ENCODE measurements at places on chromosomes 1 and 21.

DNA sequence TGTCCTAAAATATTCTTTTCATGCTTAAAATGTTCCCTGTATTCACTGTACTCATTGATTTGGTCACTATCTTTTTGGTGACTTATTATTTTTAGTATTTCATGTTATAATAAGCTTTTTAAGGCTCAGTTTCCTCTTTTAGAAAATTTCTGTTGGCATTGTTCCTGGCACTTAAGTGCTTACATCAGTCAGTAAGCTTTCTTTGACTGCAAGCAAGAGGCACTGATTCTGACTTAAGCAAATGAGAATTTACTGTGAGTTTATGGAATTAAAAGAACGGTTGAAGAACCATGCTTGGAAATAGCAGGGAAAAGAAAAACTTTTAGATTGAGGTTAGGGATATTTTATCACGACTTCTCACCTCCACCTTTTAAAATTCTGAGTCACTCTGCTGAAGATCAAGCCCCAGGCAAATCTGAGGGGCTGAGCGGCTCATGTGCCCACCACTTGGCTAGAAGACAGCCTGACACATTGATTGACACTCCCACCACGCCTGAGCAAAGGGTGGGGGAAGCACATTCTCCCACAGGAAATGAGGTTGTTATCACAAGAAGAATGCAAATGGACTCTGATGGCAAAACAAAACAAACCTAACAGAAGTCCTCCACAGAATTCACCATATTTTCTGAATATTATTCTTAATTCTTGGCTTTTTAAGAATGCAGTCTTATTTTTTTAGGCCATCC is 102.8 kb downstream of the KCTD3 start:
- no peak for DNase-seq

GRCh38 chr1:102842606-102843005 is 265.7 kb downstream of the COL11A1 start:
- no peak for DNase-seq

GRCh38 chr1:184790642-184791549 is 36.2 kb upstream of the EDEM3 start:
- no peak for DNase-seq

DNA sequence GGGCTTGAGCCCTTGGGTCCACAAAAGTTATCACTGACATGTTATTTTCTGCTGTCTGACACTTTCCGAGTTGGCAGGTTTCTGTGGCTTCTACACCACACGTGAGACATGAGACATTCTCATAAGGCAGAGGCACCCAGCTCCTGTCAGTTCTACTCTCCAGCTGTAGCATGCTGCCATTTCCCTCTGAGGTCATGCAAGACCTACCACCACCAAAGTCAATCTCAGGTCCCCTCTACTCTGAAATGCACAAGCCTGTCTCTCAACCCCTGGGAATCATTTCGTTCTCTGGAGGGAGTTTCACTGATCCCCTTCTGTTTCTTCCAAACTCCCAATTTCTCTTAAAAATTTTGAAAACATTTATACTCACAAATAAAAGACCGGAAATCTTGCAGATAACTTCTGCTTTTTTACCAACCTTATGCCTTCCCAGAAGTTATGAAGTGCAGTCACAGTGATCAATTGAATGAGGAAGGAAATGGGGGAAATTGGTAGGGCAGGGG is 39.5 kb upstream of the CR2 start:
- DNase-seq = peak; percentile 56

DNA sequence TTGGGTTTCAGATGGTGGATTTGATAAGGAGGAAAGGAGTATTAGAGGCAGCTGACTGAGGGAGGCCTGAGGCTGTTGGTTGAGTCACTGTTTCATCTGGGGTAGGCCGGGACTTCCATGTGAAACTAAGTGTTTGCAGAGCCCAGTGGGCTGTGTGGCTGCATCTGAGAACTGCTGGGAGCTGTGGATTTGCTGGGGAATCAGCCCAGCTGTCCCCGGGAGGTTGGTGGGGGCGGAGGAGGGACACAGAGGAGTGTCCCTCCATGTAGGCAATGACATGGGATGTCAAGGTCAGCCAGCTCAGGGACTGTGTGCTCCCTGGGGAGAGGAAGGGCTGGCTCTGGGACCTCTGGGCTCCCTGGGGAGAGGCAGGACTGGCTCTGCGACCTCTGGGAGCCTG is 36.4 kb downstream of the SLC2A7 start:
- DNase-seq = no peak

DNA sequence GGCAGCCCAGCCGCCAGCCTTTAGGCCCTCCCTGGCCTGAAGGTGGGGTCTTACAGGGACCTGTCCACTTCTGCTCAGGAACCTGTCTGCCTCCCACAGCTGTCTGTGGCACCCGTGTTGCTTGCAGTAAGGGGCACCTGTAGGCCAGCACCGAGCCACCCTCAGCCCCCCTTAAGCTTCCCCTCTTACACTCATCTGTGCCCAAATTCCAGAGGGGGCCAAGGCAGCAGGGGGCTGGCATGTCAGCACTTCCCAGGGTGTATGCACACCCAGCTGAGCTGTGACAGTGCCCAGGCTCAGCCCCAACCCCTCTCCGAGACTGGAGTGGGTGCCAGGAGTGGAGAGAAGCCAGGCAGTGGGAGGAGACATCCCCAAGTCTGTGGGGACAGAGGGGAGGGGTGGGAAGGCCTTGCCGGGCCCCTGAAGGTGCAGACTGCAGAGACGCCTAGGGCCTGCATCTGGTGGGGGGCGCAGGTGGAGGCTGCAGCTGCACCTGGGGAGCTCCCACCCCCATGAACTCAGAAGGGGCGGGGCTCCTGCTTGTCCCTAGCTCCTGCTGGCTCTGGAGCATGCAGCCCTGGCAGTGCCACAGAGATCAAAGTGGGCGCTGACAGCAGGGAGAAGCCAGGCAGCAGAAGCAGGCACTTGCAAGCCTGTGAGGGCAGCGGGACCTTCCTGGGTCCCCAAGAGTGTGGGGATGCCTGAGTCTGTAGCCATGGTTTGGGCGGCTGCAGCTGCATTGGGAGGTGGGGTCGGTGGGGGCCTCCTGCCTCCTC is 5.4 kb upstream of the SLC2A7 start:
- no peak for DNase-seq

- no peak for DNase-seq
Measured at GRCh38 chr1:109730666-109731065, 10.2 kb downstream of the GSTM3 start.

DNA sequence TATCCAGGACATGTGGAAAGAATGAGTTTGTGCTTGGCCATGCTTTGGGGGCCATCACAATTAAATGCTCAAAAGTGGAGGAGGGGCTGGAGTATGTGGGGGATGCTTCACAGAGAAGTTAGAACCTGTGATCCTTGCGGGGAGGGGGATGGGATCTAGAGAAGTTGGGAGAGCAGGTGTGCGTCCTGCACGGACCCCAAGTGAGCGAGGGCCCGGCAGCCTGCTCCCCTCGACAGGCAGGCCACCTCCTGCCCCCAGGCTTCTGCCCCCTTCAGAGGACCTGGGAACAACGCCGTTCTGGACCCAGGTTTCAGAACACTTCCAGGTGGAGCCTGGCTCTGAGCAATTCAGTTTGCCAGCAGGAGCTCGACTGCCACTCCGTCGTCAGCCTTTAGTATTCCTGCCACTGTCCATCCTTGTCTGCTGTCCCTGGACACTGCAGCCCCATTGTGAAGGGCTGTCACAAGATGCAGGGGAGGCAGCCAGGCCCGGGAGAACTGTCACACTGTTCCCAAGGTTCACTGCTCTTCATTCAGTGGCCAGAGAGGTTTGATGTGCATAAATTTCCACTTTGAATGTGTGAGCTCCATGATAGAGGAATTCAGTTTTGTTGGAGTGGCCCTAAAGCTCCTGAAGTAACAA is 112.2 kb downstream of the DHRS3 start:
- no peak for DNase-seq

DNA sequence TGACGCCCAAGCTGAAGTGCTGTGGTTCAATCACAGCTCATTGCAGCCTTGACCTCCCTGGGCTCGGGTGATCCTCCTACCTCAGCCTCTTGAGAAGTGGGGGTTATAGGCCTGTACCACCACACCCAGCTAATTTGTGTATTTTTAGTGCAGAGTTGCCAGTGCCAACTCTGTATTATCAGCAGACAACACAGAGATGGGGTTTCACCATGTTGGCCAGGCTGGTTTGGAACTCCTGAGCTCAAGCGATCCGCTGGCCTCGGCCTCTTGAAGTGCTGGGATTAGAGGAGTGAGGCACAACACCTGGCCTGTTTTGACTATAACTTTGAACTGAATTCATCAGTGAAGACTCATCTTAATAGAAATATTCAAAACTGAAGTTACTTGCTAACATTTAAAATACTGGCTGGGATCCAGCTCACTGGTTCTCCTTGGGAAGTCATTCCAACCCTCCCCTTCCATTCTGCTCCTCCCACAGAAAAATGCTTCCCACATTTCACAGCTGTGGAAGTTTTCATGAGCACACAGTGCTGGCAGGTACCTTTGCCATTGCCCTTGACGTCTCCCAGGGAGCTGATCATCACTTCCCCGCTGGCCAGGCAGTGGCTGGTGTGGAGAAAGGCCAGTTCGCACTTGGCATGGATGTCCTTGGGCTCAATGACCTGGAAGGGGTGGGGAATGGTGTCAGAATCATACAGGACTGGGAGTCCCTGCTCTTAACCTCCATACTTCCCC is 4.7 kb downstream of the SELENBP1 start:
- no peak for DNase-seq

GRCh38 chr1:55478742-55479141 is 263.6 kb upstream of the USP24 start:
- DNase-seq = no peak

DNA sequence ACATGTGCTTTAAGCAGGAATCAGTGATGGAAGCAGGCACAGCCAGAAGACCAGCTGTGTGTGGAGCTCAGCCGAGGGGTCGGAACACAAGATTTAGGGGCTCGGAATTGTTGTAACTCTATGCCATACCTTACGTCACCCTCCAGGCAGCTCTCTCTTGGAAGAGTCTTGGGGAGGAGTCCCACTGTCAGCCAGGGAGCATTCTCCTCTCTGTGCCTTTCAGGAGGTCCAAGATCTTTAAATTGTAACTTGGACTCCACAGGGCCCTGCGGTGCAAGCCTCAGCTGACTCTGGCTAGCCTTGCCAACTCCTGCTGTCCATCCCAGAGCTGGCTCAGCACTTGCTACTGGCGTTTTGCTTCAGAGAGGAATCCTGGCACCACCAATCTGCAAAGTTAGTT is 26.4 kb upstream of the ROR1 start:
- no peak for DNase-seq

- no peak for DNase-seq
Measured at GRCh38 chr1:96651517-96651916, 70.1 kb upstream of the PTBP2 start.

DNA sequence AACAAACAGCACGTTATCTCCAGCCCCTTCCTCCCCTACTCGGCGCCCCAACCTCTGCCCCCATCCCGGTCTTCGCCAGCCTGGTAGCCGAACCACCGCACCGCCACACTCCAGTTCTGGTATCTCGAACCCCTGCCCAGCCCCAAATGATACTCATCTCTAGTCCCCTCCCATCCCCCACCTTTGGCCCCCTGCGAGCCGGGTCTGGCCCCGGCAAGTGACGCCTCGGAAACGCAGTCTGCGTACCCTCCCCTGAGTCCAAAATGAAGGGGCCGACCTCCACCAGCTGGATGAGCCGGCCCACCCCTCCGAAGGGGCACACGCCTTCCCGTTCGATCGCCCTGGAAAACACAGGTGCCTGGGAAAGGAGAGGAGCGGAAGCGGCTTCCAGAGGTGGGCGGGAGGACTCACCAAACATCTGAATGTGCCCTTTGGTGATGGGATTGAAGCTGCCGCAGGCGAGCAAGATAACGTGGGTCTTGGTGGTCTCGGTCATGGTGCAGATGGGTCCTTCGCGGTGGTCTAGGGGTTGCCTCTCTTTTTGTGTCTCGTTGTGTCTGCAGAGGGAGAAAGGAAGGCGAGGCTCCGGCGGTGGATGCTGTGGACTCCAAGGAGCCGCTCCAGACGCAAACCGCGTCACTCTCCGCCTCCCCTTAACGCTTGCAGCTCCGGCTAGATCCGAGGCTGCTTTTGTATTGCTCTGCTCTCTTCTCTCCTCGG is at the start of gene NMNAT2:
Gene NMNAT2 (minus strand): TSS at position 609 of the 720 bp plus-strand sequence. CDS start 113 bp downstream, at position 496.
- DNase-seq = no peak

GRCh38 chr21:39971956-39972355 is 104.7 kb downstream of the PCP4 start:
- DNase-seq = no peak

- DNase-seq = no peak
Measured at GRCh38 chr1:185349556-185349955, 32.5 kb upstream of the IVNS1ABP start.

DNA sequence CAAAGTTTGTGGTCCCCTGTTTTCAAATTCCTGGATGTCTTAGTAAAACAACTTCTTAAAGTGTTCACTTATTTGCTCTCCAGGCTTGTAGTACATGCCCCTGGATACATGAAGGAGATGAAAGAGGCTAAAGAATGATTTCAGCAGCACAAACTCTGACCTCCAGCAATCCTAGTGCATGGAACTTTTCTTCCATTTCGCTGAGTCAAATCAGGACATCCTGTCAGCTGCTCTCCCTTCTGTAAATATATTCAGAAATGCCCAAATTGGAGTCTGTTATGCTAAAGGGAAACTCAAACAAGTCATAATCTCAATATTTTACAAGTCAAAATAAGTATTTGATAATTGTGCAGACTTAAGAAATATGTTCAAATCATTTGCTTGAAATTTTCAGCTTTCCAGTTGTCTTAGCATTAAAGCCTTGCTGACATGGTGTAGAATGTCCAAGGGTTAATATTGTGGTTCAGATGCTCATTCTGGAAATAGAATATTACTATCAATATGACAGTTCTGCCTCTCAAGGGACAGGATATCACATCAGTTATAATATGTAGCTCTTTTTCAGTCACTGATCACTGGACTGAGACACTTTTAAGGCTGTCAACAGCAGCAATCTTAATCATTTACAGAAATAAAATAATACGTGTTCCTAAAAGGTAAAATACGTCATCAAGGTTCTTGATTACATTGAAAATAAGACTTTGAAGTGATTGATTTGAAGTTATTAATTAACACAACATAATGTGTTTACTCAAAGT is 1157.3 kb downstream of the PLA2G4A start:
- DNase-seq = no peak

DNA sequence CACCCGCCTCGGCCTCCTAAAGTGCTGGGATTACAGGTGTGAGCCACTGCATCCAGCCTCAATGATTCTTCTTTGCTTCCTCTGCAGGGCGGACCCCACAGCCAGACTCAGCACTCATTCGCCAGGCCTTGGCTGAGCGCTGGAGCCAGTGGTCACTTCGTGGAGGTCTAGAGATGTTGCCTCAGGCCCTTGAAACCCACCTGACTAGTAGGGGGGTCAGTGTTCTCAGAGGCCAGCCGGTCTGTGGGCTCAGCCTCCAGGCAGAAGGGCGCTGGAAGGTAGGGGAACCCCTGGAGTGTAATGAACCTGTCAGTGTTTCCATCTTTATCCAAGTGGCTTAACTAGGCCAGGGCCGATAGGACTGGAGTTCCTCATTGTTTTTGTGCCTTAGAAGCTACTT is 2.7 kb downstream of the PPOX start:
- DNase-seq = no peak

All from GM12891 (cell line).